ENCODE measurements at places on chromosomes 11 and 22. TPM values are rescaled to one million over a fixed set of nuclear protein-coding genes. Genes with fewer than 3 reads are reported as not detected.

DNA sequence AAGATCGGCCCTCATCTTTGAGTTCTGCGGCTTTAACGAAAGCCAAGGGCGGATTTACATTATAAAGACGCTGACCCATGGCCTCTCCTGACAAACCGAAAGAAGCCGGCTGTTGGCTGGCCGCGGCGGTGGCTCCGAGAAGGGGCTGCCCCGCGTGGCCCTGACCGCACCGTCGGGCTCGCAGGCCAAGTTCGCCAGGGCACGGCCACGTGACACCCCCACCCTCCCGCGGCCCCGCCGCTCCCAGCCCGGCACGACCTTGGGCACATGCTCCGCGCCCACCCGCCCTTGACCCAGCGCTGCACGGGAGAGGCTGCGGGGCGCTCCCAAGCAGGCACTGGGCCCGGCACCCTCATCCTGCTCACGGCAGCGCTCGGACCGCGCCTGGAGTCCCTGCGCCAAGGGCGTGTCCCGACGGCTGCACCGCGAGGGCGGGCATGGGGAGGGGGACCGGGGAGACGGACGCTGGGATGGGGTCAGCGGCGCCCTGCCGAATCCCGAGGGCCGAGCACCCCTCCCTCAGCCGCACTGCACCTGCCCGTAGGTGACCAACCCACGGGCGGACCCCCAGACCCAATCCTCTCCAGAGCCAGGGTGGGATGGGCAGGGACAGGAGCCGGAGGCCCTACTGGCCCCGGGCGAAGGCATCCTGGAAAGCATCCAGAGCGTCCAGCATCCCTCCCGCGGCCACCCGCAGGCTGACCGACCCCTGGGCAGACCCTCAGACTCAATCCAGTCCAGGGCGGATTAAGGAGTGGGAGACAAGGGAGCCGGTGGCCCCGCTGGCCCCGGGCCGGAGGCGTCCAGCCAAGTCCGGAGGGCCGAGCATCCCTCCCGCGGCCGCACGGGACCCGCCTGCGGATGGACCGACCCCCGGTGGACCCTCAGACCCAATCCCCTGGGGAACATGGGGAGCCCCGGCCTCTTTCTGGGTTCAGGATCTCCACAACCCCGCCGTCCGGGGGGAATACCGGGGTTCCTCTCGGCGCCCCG is 759 bp downstream of the CPT1A start:
- DNase-seq: no peak

DNA sequence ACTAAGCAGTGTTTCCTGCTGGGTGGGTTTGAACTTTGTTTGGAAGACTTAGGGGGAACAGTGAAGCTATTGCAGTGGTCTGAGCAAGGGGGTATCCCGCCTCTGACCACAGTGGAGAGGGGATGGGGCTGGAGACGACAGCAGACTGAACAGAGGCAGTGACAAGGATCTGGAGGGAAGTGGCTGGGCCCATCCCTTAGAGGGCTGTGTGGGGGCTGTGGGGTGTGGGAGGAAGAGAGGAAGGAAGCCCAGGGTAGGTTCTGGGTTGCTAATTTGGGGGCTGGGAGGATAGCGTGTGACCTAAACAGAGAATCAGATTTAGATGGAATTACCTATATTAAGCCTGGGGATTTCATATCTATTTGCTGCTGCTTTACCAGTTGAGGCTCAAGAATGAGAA is 70.7 kb downstream of the BMAL1 start:
- DNase-seq: no peak

GRCh38 chr22:34390400-34390799 is 470.1 kb upstream of the LARGE1 start:
- DNase-seq: no peak

DNA sequence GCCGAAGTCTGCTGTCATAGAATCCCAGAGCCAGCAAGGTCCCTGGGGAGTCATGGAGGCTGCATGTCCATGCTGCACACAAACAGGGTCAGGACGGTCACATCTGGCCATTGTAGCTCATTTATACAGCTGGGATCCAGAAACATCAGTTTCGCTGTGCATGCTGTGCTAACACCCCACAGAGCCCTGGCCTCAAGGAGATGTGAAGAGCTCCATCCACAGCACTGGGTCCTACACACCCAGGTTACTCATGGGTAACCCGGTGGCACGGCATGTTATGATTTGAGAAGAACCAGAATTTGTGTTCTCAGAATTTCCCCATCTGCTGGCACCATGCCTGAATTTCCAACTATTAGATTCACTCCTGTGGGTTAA is 146.3 kb upstream of the ARHGAP20 start:
- no peak for DNase-seq

GRCh38 chr11:665062-665703 is 28.1 kb downstream of the DRD4 start:
- DNase-seq: peak; percentile 64

Gene MMP13
- 0.04 TPM for polyA plus RNA-seq

DNA sequence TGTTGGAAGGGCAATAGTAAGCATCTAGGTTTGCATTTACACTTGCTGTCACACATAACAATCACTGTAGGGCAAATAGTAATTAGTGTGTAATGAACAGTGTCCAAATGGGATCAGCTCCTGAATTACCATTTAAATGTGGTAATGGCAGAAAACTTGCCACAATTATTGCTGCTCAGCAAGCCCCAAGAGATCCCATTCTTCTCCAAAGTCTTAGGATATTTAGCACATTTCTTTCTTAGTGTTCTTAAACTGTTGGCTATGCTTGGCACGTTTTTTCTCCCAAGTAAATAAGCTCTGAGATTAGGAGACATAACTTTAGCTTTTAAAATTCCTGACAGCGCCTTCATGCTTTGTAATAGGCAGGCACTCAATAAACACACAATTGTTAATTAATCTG is 1037.0 kb downstream of the DLG2 start:
- no peak for DNase-seq

Gene TRPC6
- 2.1 TPM for polyA plus RNA-seq

GRCh38 chr11:13963949-13964770 is 1.6 kb downstream of the SPON1 start:
- no peak for DNase-seq

Gene MS4A12
- polyA plus RNA-seq: not detected

DNA sequence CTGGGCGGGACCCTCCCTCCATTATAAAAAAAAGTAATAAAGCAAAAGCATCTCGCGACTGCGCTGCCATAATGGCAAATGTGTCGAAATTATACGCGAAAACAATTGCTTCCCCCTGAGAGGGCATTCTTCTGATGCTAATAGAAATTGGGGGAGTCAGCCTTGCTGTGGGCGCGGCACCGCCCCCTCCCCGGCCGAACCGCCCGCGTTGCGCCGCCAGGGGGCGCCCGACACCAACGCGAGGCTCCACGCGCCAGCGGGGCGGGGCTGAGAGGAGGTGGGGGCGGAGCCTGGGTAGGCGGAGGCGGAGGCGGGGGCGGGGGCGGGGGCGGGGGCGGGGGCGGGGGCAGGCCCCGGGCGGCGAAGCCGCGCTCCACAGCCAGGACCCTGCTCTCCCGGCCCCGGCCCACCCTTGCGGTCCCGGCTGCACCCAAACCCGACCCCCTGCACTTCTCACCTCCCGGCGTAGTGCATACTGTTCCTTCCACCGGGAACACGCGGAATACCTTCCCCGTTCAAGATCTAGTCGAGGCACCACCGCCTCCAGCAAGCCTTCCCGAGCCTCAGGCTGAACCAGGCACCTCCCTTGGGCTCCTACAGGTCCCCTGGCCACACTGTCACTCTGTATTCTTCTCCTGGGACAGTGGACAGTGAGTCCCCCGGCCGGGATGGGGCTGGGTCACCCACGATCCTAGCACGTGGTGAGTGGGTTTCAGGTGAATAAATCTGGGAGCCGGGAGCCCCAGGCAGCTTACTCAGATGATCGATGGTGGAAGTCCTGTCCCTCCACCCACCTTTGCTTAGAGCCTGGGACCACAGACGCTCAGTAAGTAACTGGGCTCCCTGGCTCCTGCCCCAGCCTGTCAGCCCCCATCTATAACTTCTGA is 15.5 kb upstream of the UPK3A start:
- DNase-seq: no peak

GRCh38 chr22:29719899-29720645 is at the start of gene CABP7:
Gene CABP7, plus strand, starts transcription at chr22:29720003. Its CDS starts 422 bp downstream, at chr22:29720425.
- DNase-seq: no peak

- peak; percentile 95 for DNase-seq
These were observed at the start of the genes SPCS2 and XRRA1 for GRCh38 chr11:74948898-74949752. Gene SPCS2, plus strand, starts transcription at chr11:74949266. Its CDS starts 20 bp downstream, at chr11:74949286. Gene XRRA1, minus strand, starts transcription at chr11:74949091. Its CDS starts 8,213 bp downstream, at chr11:74940878.

DNA sequence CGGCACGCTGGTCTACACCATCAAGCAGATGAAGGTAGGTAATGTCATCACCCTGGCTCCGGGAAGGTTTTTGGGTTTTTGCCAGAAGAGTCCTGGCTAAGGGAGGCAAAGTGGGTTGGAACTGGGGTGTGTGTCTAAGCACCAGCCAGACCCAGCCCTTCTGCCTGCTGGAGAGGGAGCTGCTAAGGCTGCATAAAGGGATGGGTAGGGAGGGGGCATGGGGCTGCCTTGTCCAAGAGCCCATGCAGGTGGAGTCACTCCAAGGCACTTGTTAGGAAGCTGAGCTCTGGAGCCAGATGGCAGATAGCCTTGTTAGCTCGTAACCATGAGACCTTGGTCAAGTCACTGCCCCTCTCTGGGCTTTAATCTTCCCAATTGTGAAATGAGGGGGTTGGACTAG is 48.0 kb downstream of the TIMP3 start:
- no peak for DNase-seq

DNA sequence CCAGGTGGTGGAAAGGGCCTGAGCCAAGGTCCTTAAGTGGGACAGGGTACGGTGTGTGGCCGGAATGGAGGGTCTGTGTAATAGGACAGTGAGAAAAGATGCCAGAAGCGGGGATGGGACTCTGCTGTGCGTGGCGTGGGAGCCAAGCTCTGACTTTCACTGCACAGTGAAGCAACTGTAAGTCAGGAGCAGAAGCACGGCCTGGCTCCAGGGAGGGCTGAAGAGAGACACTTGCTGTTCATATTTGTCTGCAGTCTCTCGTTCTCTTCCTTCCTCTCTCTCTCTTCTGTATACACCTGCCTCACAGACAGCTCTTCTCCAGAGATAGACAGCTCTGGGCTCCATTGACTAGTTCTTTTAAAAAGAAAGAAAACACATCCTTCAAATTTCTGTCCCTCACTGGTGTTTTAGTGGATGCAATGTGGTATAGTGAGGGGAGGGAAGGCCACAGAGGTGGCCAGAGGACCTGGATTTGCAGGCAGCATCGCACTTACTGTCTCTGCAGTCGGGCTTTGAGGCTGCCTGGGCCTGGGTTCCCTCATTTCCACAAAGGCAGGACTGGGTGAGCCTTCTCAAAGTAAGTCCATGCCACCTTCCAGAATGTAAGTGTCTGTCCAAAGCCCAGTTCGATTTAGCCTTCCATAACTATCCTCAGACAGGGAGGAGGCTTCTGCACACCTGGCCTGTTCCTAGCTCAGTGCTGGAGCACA is 2.1 kb downstream of the IL17RA start:
- no peak for DNase-seq

Gene PRDM11
- 17.2 TPM for polyA plus RNA-seq
